ENCODE measurements at places on chromosomes 12 and 14.

DNA sequence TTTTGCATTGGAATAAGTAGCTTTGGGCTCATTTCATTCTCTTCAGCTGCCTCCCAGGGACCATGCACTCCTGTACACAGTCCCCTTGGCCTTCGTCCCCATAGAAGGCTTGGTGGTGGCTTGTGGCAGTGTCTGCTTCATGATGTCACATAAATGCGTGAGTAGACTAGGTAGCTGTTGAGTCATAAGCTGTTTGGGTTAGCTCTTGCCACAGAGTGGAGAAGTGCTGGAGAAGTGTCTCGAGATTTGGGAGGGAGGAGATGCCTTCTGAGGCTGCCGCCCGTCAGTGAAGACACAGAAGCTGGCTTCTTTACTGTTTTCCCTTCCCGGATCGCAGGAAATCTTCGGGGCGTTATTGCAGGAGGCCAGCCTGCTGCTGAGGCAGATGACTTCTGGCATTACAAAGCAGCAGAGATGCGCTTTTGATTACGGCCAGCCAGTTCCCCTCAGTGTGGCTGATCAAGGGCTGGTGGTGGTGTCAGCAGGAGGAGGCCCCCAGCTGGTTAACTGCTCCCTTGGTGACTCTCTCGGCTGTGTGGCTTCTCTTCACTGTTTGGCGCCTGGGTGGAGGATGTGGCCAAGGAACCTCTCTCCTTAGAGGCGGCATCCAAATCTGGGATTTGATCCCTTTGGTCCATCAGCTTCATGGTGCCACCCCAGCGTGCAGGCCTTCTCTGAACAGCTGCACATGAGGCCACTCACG, 67.6 kb downstream of the AACS start:
- no peak for DNase-seq

DNA sequence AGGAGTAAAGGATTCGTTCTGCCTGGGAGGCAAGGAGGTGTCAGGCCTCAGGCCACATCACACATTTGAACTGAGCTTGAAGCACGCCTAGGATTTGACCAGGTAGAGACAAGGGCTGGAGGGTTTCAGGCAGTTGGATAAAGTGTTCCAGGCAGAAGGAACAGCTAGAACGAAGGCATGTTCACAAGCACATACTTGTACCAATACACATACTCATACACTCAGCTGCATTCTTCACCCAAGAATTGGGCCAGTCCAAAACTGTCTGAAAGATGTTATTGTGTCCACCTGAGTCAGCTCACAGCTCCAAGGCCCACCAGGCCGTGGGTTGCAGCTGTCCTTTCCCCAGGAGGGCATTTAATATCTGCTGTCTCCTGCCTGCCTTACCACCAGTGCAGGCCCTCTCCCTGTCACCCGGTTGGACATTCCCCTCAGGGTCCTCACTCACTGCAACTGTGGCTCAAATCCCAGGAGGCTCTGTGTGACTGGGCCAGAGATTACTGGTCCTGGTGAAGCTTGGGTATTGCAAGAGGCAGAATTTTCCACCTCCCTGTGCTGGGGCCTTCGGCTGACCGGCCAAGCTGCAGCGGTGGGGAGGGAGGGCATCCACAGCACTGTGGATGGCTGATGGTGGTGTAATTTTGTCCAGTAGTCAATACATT, 12.8 kb upstream of the AQP2 start:
- DNase-seq = no peak

- no peak for DNase-seq
Observed at GRCh38 chr12:116055895-116056607, 221.4 kb downstream of the MED13L start.

- DNase-seq = no peak
Observed at GRCh38 chr12:67039995-67040860, 228.9 kb upstream of the CAND1 start.

- DNase-seq = no peak
Observed at GRCh38 chr14:91140672-91141071, 26.8 kb downstream of the DGLUCY start.

GRCh38 chr12:74021937-74022336, 515.7 kb upstream of the ATXN7L3B start:
- DNase-seq = no peak

All from effector memory CD8-positive, alpha-beta T cell (primary cell).